ENCODE measurements at places on chromosomes 3 and 15. TPM values are rescaled to one million over a fixed set of nuclear protein-coding genes. Genes with fewer than 3 reads are reported as not detected.

GRCh38 chr3:28234454-28234853 is 7.0 kb upstream of the CMC1 start:
- ATAC-seq, result no peak

GRCh38 chr15:101536875-101537405 is 47.4 kb upstream of the PCSK6 start:
- ATAC-seq, result no peak

DNA sequence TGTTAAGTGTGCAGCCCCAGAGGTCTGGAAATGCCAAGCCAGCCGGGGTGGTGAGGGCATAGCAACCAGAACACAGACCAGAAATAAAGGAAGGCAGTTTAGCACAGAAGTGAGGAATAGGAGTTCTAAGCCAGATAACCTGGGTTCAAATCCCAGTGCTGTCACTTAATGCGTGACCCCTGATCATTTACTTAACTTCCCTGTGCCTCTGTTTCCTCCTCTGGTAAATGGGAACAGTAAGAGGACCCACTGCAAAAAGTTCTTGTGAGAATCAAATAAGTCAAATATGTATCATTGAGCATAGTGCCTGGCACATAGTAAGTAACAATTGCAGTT is 125.2 kb upstream of the ARHGEF3 start:
- no peak for ATAC-seq

DNA sequence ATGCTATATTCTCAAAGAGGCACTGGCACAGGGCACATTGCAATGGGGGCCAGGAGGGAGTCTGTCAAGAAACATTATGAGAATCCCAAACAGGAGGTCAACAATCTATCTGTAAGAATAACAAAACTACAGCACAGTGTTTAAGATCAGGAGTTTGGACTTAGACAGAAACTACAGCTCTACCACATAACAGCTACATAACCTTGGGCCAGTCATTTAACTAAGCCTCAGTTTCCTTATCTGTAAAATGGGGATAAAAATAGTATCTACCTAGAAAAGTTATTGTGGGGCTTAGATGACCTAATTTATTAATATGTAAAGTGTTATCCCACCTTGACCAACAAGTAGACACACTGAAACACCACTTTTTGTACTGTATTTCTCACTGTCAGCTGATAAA is 9.9 kb downstream of the B4GALT4 start:
- ATAC-seq, result no peak

DNA sequence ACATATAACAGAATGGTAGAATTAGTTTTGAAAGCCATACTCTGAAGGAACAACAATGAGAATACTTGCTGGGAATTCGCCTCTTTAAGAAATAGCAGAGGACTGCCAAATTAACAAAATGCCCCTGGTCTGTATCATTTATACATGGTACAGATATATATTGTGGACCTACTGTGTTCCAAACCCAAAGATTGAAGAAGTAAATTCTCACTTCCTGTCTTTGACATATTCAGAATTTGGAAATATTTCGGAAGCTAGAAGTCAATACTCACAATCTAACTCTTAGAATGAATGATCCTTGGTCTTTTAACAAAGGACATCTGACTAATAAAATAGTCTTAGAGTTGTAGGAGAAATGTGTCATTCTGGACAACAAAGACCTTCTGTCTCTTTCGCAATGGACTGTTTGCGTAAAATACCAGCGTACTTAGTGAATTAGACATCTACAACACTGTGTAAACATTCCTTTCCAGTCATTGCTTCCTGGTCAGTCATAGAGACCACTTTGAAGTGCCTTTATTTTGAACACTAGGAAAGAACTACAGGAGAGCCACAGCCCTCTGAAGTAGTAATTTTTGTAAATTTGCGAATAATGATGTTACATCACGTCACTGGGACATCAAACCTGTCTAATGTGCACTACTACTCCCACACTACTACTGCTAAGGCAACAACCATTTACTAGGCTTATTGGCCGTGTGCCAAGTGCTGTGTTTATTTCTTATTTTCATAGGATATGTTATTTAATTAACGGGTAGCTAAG is 68.0 kb downstream of the CHL1 start:
- ATAC-seq, result no peak

DNA sequence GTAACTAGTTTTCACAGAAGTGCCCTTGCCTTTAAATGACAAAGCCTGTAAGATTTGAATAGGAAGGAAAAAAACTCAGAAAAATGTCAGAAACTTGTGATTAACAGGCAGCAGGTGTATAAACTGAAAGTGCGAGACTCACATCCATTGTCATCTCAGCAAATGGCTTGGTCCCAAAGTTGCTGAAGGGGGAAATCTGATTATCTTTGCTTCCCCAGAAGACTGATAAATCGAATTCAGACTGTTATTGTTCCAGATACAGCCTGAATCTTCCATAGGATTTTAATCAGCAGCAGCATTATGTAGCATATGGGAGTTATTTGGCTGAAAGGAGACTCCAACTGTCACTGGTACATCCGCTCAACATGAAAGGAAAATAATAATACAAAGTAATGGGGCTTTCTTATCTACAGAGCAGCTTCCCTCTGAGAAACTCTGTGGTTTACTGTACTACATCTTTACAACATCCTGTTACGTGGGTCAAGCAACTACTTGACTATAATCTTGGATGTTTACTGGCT is 550.4 kb upstream of the CCDC54 start:
- no peak for ATAC-seq

DNA sequence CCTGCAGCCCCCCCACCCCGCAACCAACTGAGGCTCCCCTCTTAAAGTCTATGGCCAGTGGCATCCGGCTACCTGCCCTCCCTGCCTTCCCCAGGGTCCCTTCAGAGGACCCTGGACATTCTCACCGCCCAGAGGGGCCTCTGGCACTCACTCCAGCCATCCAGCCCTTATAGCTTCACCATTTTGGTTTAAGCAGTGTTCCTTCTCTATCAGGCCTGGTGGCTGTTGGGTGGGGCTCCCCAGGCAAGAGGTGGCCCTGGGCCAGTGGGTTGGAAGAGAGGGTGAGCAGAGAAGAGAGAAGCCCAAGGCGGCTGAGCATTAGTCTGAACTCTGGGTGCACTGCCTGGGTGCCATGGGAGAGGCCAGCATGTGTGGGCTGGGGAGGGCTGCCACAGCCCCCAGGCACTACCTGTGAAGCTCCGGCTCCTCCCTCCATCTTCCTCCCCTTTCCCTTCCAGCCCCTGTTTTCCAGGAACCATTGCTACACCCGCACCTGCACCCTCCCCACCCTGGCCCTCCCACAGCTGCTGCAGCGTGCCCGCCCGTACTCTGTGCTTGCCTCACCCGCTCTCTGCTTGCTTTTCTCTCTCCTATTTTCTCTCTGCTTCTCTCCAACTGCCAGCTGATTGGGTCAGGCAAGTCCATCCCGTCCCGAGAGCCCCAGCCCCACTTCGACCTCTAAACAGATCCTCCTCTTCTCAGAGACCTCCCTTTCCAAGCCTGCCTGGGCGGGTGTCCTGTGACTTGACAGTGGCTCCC is 168.2 kb downstream of the TBC1D2B start:
- ATAC-seq, result peak; percentile 34

GRCh38 chr3:101143012-101143411 is 149.8 kb upstream of the ABI3BP start:
- ATAC-seq, result no peak

- ATAC-seq, result no peak
Measured at GRCh38 chr15:62983956-62984355, 58.6 kb upstream of the TPM1 start.

- ATAC-seq, result no peak
Measured at GRCh38 chr3:160950542-160950941, 154.6 kb downstream of the B3GALNT1 start.

DNA sequence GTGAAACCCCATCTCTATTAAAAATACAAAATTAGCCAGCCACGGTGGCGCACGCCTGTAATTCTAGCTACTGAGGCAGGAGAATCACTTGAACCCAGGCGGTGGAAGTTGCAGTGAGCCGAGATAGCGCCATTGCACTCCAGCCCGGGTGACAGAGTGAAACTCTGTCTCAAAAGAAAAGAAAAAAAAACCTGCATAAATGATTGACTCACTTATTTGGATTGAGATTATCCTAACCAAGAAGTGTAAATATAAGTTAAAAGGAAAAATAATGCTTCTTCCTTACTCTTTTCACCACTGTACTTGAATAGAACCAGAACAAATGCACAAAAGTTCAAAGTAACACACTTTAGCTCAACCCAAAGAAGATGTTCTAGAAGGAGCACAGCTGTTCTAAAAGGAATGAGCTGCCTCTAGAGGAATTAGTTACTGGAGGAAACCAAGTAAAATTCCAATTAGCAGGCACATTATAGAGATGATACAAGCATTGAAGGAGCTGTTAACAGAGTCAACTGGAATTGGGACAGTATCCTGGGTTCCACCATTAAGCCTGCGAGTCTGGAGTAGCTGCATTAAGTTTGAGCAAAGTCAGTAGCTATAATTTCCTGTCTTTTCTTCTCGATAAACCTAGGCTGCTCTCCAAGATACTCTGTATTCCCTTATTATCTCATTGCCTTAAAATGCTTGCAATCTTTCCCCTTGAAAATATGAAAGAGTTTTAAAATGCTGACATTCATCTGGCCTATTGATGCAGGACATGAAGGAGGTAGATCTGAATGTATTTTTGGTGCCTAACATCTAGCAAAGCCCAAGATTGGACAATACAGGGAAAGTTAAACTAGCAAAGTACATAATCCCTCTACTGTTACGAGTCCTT is 9.5 kb downstream of the MTHFS start:
- ATAC-seq, result no peak

Gene FBN1
- total RNA-seq, result 105 TPM

Gene OXSR1
- total RNA-seq, result 30.8 TPM

Gene KBTBD13
- 0.28 TPM for total RNA-seq

Gene ACKR4
- total RNA-seq, result 0.29 TPM

Measured in motor neuron (in vitro differentiated cells).